ENCODE measurements at places on chromosomes 12 and 14.
A peak's percentile ranks its signal among the peaks of the same experiment; 100 is the strongest.

DNA sequence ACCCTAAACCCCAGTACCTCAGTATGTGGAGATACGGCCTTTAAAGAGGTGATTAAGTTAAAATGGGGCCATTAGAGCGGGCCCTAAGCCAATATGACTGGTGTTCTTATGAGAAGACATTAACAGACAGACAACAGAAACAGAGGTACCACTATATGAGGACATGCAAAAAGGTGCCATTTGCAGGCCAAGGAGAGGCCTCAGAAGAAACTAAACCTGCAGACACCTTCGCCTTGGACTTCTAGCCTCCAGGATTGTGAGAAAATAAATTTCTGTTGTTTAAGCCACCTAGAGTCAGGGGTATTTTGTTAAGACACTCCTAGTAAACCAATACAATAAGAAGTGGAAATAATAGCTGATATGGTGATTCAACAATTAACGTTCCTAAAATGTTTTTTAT is 32.6 kb downstream of the PTPRB start:
- no peak for DNase-seq

GRCh38 chr14:52312931-52313355 is 1.2 kb upstream of the PTGER2 start:
- DNase-seq = peak; percentile 43

DNA sequence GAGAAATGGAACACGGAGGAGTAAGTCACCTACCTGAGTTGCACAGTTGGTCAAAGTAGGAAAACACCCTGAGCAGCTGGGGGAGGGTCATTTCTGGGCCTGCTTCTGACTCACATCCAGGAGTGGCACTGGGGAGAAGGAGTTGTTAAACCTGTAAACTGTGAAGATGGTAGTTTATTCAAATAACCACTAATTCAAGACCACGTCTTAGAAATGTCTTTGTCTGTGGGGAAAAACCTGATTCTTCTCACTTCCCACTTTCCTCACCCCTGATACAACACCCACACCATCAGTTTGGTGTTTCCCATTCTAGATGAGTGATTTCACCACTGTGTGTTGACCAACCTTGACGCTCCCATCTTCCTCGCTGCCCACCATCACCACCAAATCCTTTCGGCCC is 207.1 kb downstream of the ANO4 start:
- no peak for DNase-seq

DNA sequence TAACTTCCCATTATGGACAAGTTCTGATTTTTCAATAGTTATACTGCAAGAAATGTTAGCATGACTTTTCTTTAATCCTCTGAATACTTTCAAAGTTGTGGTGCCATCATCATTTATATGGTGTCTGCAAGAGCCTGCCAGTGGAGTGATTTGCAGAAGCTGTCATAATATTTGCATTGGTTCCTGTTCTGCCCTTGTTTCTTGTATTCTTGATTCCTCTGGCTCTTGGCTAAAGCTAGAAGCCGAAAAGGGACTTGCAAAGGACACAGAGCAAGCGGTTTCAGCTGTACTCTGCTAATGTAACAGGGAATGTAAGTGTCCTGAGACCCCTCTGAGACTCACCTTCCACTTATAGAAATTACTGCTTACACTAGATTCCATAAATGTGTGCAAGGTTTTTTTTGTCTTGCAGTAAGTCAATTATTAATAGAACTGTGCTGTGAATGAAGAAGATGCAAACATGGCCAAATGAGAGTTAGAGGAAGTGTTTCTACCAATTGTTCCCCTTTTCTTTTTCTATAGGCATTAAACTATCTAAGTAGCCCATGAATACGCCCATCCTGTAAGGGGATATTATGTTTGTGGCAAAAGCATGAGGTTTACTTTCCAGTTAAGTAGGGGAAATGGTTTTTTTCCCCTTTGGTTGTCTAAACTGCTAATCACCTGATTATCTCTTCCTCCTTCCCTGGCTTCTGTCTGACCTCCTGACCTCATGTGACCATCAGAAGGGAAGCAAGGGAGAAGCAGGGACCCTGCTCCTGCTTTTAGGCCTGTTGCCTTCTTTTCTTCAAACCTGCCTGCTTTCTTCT is 5.3 kb downstream of the DYRK4 start:
- DNase-seq = peak; percentile 73

DNA sequence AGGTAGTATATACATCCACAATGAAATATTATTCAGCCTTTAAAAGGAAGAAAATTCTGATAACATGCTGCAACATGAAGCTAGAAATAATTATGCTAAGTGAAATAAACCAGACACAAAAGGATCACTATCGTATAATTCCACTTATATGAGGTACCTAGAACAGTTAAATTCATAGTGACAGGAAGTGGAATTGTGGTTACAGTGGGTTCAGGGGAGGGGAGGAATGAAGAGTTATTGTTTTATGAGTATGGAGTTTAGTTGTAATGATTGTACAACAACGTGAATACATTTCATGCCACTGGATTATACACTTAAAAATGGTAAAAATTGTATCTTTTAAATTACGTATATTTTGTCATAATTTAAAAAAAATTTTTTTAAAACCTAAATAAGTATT is 21.0 kb downstream of the EEA1 start:
- DNase-seq = peak; percentile 68
